ENCODE measurements at places on chromosomes 7 and 10. TPM values are rescaled to one million over a fixed set of nuclear protein-coding genes. Genes with fewer than 3 reads are reported as not detected.

TWIST1 gene
- total RNA-seq: not detected

DNA sequence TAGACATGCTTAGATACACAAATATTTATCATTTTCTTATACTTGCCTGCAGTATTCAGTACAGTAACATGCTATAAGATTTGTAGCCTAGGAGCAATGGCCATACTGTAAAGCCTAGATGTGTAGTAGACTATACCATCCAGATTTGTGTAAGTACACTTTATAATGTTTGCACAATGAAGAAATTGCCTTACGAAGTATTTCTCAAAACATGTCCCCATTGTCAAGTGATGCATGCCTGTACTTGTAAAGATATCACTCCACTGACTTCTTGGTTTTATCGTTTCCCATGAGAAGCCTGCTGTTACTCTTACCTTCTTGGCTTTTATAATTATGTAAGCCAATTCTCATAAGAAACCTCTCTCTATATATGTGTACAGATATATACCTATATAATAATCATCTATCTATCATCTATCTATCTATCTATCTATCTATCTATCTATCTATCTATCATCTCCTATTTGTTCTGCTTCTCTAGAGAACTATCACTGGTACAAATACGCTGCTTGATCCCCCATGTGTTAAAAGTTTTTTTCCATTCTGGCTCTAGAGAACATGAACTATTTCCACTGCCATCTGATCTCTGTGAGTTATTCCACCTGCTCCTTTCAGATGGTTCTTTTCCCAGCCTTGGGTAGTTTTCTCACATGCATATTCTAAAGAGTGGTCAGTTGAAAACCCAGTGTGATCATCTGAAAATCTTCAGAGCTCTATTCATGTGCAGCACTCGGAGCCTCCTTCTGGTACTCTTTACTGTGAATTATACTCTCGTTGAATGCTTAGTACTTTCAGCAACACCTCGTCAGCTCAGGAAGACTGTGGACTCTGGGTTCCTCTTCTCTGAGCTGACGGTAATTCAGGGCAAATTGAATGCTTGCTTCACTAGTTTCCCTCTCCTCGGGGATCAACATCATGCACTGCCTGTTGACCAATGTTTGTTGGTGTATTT lies 14.5 kb upstream of the VCL start:
- no peak for DNase-seq

GRCh38 chr7:78198756-78199155 lies 400.2 kb downstream of the PHTF2 start:
- no peak for DNase-seq

- no peak for DNase-seq
Measured at GRCh38 chr10:34032564-34032963, 698.1 kb upstream of the NRP1 start.

DNA sequence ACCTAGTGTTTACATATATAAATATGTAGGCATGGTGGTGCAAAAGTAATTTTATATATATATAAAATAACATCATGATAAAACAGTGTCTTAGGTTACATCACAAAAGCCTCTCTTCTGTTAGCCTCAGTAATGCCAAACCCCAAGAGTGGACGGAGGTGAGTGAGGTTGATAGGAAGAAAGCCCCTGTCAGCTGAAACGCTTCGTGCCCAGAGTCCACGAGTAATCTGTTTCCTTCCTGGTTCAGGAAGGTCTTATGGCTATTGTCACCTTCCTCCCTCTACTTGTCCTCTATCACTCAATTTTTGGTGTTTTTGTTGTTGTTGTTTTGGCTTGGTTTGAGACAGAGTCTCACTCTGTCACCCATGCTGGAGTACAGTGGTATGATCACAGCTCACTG lies 41.5 kb downstream of the THNSL1 start:
- DNase-seq: no peak

- DNase-seq: peak; percentile 1
Measured at GRCh38 chr7:124996778-124997177, 67.2 kb upstream of the POT1 start.
